Dermis microvascular lymphatic vessel endothelial cell (primary cell): ENCODE measurements at places on chromosomes 4 and X.
A peak's percentile ranks its signal among the peaks of the same experiment; 100 is the strongest.

DNA sequence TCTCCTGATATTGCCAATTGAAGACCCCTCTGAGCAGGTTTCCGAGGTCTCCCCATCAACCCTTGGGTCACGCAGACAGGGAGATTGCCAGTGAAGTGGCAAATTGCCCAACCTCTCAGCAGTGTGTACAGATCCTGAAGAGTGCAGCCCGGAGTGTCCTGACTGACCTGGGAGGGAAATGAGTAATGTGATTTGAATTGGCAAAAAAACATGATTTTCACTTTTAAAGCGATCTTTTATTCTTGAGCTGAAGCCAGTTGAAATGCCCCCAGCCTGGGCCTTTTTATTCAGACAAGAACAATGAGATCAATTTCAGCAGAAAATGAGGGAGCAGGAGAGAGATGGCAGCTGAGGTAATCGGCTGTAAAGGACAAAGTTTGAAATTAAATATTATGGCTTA, 401.8 kb downstream of the RAPGEF2 start:
- peak; percentile 85 for DNase-seq

- no peak for DNase-seq
Observed at GRCh38 chrX:133171962-133172708, 46.0 kb downstream of the TFDP3 start.

DNA sequence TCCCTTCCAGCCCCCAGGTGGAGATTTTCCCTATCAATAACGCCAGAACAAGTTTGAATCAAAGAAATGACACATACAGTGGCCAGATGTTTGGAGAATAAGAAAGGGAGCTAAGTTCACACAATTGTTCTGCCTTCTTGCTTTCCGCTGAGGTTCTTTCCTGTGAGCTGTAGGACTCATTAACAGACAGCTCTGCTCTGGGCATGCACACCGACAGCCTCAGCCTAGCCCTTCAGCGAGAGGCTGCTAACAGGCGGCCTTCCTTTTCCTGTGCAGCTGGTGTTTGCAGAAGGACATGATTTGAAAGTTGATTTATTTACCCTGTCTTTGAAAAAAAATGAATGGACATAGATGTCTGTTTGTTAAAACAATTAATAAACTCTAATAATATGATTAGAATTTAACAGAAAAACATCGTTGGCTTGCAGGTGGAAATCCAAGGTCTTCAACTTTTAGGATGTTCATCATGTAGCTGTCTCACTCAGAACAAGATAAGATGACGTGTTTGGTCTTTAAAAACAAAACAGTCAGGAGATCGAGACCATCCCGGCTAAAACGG, 183.3 kb downstream of the KDR start:
- peak; percentile 98 for DNase-seq

DNA sequence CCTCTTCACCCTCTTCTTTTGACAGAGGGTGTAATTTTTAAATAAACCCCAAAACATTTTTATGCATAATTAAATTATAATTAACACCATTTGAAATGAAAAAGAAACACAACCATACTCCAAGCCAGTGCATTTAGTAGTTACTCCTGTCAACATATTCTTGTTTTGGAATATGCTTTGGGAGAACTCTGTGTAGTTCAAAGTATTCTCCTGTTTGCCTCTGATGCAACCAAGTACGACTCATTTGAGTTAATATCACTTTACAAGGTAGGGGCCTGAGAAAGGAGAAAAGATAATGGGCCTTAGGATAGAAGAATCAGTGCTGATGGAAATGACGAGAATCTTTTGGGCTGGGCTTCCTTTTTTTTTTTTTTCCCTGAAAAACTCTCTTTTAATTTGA, 2.7 kb downstream of the PTPN13 start:
- DNase-seq: no peak

- DNase-seq: no peak
Observed at GRCh38 chrX:132750331-132751062, 207.9 kb downstream of the HS6ST2 start.

DNA sequence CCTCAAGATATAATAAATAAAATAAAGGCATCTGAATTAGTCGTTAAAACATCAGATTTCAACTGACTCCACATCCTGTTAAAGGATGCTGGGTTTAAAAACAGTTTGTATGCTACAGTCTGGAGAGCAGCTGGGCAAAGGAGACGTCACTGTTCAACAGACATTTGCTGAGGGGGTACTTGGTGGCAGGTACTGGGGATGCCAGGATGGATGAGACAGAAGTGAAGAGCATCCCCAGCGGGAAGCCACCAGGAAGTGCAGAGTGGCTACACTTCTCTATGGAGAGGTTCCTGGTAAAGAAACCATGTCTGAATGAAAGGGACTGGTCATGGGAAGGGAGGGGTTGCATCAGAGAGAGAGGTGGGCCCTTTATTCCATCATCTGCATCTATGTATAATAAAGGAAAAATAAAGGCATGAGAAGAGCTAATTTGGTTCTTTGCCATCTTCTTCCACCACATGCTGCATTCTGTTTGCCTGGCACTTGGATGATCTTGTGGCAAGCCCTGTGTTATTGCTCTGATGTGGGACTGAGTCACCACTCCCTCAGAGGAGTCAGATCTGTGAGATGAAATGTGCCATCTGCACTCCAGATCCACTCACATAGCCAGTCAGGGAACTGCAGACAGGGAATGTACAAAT, 145.0 kb downstream of the SOWAHB start:
- DNase-seq: peak; percentile 85

GRCh38 chrX:138709886-138710791, 1.4 kb downstream of the FGF13 start:
- no peak for DNase-seq

GRCh38 chrX:149871940-149872339, 9.0 kb upstream of the MAGEA8 start:
- DNase-seq: peak; percentile 17

GRCh38 chr4:83107631-83108030, 6.9 kb downstream of the PLAC8 start:
- no peak for DNase-seq

DNA sequence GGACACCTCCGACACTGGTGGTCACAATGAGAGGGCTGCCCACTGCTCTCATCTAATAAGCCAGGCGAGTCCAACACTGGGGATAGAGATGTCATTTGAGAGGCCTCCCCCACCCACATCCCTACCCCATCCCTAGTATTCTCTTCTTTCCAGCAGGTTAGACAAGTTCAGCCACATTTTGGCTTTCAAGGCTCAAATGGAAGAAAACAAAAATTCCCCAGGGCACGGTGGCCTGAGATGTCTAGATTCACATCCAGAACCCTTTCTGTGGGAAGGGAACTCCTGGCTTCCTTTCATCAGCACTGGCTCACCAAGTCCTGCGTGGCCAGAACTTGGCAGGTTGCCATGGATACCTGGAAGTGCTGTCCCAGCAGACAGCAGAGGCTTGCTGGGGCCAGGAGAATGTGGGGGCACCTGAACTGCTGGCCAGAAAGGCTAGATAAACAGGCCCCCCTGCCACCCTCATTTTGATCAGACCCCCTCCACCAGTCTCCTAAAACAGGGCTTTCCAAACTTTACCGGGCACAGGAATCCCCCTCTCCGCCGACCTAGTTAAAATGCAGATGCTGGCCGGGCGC, 1.3 kb upstream of the NYX start:
- no peak for DNase-seq
